ENCODE measurements at places on chromosomes 12 and 14.

GRCh38 chr12:53703756-53704155 is 23.5 kb downstream of the CALCOCO1 start:
- DNase-seq = no peak

DNA sequence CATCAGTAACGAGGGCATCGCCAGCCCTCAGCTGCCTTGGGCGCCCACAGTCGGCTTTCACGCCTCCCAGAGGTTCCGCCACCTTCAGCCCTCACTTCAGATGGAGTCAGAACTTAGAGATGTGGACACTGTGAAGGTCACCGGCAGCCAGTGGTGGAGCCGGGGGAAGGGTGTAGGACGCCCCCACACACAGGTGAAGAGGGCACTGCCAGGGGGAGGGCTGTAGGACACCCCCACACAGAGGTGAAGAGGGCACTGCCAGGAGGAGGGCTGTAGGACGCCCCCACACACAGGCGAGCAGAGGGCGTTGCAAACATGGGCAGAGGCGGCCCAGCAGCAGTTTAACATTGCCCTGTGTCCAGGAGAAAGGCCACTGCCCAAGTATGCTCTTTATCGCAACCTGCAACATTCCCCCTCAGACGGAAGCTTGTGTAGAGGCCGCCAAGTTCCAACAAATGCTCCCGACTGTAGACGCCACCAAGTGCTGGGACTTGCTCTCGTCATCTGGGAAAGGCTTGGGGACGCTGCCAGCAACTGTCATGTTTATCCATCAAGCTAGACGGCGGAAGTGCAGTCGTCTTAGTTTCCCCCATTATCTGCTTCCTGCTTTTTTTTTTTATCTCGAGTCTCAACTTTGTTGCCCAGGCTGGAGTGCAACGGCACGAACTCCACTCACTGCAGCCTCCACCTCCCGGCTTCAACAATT is 4.9 kb upstream of the ANKLE2 start:
- no peak for DNase-seq

DNA sequence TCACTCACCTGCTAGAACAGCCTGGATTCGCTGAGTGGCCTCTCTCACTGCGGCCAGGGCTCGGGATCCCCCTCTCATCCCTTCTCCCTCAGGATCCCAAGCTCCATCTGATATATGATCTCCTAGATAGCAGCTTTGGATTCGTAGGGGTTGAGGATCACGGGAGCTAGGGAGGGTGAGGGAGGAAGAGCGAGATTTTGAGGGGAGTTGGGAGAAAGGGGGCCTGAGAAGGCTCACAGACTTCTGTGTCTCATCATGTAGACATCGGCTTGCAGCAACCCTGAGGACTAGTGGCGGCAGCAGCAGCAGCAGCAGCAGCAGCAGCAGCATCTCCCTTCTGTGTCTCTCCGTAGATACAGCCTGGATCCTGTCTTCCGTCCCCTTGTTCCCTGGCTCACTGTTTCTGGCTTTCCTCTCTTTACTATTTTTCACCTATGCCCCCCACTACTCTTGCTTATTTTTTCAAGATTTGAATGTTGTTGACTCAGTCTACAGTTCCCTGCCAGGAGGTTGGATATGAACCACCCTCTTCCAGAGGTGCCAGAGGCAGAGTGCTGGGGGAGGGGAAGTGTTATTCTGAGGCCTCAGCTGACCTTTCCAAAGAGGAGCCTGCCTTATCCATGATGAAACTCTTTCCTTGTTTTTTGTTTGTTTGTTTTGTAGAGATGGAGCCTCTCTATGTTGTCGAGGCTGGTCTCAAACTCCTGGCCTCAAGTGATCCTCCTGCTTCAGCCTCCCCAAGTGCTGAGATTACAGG is at the start of gene CIROP:
CIROP (minus strand) TSS at position 399 of the 757 bp plus-strand sequence; CDS start at position 330, 69 bp downstream.
- no peak for DNase-seq

DNA sequence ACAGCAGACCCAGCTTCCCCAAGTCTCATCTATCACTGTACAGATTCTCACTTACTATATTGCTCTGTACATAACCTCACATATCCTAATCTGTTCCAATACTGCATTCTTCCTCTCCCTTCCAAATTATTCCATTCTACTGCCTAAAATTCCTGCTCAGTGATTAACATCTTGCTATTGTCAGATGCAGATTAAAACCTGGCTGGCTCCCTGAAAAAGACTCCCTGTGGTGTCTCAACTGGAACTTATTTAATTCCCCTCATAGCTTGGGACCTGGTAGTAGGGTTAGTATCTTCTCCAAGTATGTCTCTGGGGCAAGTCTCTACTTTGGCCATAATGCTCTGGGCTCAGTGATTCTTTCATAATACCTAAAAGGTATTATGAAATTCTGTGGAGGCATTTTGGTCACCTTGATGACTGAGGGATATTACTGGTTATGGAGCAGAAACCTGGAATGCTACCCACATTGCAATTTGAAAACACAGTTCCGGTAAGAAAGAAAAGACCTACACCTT is 55.8 kb downstream of the PAWR start:
- no peak for DNase-seq

DNA sequence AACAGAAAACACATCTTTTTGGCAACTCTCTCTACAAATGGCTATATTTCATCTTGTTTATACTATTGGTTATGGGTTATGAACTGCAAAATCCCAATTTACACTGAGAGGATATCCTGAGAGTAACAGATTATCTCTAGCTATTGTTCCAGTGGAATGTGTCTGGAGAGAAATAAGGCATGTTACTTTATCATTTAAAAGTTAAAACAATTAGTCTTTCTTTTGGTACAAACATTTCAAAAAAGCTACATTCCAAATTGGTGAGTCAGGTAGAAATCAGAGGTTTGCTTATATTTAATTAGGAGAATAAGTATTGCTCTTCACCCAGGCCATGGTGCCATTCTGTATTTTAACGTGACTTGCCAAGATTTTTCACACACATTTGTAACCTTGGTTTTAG is 411.6 kb downstream of the CCER1 start:
- no peak for DNase-seq

DNA sequence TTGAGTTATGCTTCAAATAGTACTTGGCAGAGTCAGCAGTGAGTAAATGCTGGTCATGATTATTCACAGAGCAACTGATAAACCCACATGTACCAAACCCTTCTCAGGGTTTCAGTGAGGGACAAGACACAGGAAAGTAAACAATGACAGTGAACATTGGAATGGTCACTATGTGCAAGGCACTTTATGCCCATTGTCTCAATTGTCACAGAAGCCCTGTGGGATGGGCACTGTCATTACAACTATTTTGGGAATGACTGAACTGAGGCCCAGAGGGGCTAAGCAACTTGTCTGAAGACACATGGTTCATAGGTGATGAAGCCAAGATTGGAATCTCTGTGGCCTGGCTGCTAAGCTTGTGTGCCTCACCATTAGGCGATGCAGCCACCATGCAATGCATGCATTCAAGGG is 238.5 kb downstream of the RBM19 start:
- no peak for DNase-seq

- no peak for DNase-seq
Observed at GRCh38 chr12:1916371-1917171, 1.9 kb downstream of the CACNA2D4 start.

- DNase-seq = no peak
Observed at GRCh38 chr14:85402569-85403162, 127.3 kb upstream of the FLRT2 start.

DNA sequence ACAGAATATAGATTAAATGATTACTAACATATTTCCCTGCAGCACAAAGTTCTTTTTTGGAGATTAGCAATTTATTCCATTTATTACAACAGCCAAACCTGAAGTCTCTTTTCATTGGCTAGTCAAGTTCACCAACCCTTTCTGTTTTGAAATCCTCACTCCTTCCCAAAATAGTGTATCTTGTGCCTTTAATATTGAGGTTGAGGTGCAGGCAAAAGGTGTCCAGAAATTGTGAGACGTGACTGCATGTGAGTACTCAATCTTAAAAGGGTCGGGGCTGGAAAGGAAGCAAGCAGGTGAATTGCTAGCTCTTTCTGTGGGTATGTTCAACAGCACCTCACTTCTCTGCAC is 11.1 kb upstream of the FOXN3 start:
- no peak for DNase-seq

DNA sequence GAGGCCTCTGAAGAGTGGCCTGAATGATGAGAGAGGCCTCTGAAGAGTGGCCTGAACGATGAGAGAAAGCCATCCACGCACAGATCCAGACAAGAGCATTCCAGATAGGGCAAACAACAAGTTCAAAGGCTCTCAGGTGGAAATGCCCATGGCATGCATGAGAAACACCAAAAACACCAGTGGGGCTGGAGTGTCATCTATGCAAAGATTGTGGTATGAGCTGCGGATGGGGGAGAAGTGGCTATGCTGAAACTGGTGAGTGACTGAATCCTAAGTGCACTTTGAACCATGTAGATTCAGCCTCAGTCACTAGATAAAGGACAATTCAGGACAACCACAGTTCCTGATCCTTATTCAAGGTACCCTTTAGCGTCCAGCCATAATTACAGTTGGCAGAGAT is 79.4 kb upstream of the GZMB start:
- no peak for DNase-seq

GRCh38 chr14:59254146-59254910 is 65.9 kb downstream of the DAAM1 start:
- DNase-seq = no peak

DNA sequence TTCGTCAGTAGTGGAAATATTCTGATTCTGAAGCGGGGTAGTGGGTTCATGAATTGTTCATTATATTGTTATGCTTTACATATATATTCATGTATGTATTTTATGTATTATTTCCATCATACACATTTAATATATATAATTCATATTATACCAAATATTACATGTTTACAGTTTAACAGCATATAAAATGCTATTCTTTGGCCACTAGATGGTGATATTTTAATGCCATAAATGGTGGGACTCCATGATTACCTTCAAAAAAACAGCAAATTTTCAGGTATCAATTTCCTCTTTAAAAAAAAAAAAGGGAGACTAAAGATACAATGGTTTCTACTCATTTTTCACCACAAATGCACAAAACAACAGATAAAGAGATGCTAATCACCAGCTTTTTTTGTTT is 41.0 kb downstream of the BDKRB1 start:
- DNase-seq = no peak

DNA sequence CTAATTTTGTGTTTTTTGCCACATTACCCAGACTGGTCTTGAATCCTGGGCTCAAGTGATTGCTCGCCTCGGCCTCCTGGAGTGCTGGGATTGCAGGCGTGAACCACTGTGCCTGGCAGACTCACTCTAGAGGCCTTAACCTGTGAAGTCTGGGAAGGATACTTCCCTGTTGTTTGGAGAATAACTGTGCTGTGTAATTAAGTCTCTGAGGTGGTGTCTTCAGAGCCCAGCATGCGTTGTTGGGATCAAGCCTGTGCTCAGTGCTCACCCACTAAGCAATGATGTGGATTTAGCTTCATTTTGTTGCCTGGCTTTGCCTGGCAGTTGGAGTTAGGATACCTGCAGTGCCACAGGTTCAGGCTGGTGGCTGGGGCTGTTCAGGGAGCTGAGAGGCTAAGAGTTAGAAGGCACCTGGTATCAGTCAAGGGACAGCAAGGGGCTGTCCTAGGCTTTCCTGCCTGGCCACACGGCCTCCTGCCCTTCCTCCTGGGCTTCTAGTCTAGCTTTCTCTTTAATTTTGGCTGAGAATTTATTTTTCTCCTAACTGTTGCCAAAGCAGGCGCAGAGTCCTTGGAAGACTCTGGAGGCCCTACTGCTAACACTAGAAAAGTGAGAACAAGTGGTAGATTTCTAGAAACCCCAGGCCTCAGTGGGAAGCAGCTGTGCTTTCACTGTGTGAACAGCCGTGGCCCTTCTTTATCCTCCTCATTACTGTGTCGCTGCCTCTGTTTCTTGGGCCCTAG is 38.5 kb downstream of the EP400 start:
- no peak for DNase-seq

- DNase-seq = no peak
Observed at GRCh38 chr12:92493816-92494215, 209.0 kb upstream of the PLEKHG7 start.

DNA sequence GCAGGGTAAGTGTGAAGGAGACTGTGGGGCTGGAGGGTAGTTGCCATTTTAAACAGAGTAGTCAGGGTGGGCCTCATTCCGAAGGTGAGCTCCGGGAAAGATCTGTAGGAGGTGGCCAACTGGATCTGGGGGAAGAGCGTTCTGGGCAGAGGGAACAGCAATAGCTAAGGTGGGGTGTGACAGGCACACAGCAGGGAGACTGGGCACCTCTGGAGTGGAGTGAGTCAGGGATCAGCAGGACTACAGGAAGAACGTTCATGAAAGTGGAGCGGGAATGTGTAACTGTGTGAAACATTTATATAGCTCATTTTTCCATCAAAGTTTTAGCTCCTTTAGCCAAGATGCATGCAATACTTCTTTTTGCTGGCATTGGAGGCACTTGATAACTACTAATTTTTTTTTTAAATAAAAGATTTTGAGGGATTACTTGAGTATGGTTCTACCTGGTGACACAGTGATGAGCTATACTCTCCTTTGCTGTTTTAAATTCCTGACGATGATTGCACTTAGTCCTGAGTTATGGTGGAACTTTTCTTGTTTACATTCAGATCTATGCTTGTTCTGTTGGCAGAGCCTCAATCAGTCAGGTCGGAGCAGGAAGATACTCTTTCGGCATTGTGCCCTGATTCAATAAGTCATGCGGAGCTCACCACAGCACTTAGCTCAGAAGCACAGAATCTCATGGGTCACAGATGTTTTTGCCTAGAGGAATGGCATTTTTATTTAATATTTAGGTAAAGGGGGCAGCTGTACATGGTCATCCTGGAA is 106.4 kb downstream of the WIF1 start:
- DNase-seq = no peak

DNA sequence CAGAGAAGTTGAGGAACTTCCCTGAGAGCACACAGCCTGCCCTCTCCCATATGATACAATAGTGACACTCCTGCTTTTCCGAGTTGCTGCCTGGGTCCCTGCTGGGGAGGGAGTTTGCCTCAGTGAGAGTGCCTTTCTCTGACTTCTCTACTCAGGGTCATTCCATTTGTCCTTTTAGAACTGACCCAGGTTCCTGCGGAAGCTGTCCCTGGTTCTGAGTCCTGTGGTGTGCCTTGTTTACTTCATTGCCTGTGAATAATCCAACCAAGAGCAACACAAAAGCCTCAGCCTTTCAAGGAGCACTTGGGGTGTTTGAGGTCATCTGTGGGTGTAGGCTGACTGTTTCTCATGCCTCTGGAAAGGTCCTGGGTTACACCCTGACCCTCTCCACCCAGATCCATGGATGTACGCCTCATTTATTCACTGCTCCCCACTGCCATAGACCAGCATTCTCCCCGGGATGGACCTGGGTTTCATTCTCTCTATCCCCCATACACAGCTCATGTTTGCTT is 13.6 kb downstream of the SERPINA1 start:
- DNase-seq = no peak

- no peak for DNase-seq
Observed at GRCh38 chr12:101919447-101919846, 42.1 kb downstream of the DRAM1 start.

- no peak for DNase-seq
Observed at GRCh38 chr12:101590383-101590782, 4.4 kb upstream of the MYBPC1 start.

GRCh38 chr14:51547701-51548100 is 104.0 kb upstream of the FRMD6 start:
- DNase-seq = no peak

DNA sequence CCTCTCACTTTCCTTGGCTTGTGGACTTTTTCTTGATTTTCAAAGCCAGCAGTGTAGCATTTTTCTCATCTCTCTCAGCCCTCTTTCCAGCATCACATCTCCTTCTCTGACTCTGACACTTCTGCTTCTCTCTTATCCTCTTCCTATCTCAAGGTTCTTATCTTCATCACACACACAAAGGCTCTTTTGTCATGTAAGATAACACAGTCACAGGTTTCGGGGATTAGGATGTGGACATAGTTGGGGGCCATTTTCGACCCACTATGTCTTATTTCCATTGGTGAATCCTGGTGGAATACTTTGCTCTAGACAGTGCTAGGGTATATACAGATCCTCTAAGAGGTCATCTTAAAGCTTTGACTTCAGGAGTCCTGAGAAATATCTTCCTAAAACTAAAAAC is 719.3 kb upstream of the TBX3 start:
- DNase-seq = no peak
